ENCODE measurements at places on chromosomes 16 and 17. TPM values are rescaled to one million over a fixed set of nuclear protein-coding genes. Genes with fewer than 3 reads are reported as not detected.

DNA sequence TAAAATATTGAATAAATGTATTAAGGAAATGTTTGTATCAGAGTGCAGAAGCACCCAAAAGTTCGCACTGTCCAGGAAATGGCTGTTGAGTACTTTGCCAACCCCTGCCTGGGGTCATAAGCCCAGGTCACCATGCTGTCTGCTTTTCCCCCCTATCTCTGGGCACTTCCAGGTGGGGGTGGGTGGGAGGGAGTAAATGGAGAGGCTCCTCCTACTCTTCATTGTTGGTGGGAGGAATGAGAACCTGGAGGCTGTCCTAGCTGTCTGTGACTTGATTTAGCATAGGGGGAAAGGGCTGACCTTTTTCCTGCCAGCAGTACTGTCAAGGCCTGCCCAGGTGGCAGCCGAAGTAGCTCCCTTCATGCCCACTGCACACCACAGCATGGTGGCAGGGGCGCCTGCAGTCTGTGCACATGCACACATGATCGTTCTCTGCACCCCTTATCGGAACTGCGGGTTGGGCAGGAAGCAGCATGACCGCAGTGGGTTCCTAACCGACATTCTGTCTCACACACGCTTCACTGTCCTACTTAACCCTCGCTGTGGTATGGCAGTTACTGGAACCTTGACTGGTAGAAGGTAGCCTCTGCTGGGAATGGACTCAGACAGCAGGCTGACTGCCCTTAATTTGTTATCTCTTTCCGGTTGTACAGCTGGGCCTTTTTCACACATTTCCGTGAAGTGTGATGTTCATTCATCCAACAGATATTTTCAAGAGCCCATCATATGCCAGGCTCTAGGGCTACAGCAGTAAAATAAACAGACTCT, 41.5 kb downstream of the LDHD start:
- no peak for DNase-seq

DNA sequence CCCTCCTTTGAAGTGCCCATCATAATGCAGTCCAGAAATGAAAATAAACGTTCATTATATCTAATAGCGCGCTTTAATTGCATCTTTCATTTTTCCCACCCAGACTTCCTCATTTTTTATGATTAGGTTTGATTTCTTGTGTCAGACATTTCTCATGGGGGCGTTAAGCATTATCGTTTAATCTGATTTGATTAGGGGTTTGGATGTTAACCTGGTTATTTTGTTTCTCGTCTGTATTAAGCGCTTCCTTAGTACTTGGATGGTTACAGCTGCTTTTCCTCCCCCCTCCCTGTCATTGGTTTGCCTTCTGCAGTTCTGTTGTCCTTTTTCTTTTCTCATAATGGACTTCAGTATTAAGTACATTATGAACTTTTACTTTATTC, 540 bp downstream of the MFSD11 start:
- no peak for DNase-seq

DNA sequence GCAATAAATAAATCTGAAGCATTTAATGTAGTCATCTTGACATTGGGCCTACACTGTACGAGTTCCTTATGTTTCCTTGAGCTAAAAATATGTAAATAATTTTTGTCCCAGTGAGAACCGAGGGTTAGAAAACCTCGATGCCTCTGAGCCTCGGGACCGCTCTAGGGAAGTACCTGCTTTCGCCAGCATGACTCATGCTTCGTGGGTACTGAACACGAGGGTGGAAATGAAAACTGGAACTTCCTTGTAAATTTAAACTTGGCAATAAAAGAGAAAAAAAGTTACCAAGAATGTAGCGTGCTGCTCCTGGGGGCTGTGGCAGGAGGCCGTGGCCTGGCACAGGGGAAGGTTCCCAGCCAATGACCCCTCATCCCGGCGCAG, 74.1 kb downstream of the SOCS1 start:
- DNase-seq, result no peak

GRCh38 chr16:9971907-9972306, 210.3 kb downstream of the GRIN2A start:
- DNase-seq, result no peak

DNA sequence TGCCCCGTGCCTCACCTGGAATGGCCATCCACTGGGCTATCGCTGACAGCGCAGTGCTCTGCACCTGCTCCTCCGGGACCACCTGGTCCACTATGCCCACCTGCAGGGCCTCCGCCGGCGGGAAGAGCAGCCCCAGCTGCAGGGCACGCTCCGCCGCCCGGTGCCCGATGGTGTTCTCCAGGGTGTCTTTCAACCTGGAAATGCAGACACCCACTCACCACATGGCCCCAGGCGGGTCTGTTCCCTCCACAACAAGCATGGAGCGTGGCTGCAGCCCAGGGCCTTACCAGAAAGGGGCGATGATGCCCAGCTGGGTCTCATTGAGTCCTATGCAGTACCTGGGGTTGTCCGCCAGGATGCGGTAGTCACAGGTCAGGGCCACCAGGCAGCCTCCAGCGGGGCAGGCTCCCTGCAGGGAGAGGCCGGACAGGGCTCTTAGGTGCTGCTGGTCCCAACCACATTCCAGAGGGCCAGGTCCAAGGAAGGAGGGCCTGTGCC, 6.8 kb downstream of the DNASE1L2 start:
- no peak for DNase-seq

GRCh38 chr17:48554412-48555257, 9.7 kb upstream of the HOXB2 start:
- no peak for DNase-seq

DNA sequence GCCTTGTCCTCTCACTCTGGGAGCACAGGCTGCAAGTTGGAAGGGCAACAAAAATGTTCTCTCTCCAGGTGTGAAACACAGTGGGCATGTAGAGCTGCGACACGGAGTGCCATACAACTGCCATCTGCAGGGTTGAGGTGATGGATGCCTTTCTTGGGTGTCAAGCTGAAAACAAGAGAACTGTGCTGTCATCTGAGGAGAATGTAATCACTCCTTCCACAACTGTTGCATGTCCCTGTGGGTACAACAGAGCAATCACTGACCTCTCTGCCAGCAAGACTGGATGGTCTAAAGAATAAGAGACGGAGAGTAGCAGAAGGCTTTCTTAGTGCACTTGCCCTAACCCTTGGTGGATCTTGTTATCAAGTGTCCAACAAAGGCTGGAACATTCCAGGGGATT, 29.2 kb downstream of the SLFN11 start:
- DNase-seq, result no peak

- no peak for DNase-seq
Observed at GRCh38 chr16:88784074-88784855, 755 bp downstream of the PIEZO1 start.

DNA sequence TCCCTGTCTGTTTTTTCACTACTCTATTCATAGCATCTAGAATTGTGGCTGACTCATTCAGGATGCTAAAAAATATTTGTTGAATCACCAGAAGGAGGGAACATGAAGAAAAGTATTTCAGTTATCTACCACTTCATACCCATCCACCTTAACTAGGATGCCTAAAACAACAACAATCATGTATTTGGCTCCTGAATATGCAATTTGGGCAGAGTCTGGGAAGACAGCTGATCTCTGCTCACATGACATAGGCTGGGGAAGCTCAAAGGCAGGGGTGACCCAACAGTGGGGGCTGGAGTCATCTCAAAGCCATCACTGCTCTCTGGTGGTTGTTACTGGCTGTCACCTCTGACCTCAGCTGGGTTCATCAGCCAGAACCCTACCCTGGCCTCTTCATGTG, 80.1 kb upstream of the RPL38 start:
- no peak for DNase-seq

- DNase-seq, result no peak
Observed at GRCh38 chr17:32701871-32702270, 175.1 kb downstream of the MYO1D start.

GRCh38 chr17:74922172-74922571, 883 bp downstream of the USH1G start:
- DNase-seq, result no peak

GRCh38 chr17:44152875-44153274, 11.1 kb downstream of the HROB start:
- DNase-seq, result no peak

DNA sequence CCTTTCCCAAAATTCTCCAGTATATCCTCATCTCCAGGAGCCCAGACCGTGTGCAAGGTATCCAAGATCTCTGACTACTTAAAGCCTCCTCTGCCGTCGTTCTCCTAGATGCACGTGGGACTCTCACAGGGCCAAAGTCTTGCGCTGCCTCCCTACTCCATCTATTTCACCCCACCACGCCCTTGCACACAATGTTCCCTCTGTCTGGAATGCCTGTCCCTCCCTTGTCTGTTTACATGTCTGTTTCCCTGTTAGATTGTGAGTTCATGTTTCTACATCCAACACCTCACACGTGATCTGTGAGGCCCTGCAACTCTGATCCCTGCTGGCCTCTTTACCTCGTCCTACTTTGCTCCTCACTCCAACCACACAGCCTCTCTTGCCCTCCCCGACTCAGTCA, 4.9 kb upstream of the FZD2 start:
- no peak for DNase-seq

DNA sequence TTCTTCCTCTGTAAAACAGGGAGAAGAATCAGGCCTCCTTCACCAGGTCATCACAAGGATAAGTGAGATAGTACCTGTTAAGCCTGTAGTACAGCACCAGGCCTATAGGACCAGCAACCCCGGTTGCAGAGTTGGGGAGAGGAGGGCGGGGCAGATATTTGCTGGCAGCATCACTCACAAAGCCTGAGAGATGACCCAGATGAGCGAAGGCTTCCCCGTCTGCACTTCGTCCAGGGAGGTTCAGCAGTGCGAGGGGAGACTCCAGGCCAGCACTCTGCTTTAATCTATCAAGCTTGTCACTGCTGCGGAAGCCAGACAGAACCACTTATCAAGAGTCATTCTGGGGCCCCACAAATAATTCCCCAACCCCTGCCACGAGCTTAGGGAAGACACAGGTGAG, 15.8 kb upstream of the RBBP6 start:
- DNase-seq, result no peak

DNA sequence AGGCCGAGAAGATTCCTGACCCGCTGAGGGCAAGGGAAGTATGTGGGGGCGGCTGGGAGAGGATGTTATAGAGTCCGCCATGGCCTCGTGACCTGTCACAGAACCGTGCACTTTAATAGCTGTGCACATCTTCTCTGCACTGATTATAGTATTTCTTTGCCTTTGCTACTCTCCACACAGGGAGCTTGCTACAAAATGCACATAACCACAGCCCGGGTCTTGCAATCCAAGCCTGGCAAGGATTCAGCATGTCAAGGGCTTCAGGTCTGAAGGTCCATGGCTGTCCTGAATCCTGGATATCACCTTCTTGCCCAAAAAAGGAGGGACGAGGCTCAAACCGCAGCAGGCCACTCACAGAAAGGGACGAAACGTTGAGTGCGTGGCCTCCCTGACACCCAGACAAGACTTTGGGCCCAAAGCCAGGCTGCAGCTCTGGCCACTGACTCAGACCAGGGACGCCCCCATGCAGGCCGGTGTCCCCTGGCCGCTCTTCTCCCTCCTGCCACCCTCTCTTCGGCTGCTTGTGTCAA, 43.7 kb downstream of the USP22 start:
- no peak for DNase-seq

DNA sequence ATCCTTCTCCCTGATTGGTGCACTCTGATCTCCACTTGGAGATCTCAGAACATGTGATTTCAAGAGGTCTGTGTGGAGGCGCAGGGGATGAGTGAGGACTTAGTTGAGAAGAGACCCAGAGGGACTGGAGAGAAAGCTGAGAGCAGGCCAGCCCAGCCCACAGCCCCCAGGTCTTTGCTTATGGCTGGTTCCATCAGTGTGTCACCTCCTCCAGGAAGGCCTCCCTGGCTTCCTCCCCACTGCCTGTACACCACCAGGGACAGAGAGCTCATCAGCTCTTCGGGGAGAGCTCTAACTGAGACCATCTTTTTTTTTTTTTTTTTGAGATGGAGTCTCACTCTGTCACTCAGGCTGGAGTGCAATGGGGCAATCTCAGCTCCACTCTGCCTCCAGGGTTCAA, 3.4 kb downstream of the P2RX1 start:
- no peak for DNase-seq

- no peak for DNase-seq
Observed at GRCh38 chr17:44807093-44807816, 22.8 kb downstream of the GJC1 start.

DNA sequence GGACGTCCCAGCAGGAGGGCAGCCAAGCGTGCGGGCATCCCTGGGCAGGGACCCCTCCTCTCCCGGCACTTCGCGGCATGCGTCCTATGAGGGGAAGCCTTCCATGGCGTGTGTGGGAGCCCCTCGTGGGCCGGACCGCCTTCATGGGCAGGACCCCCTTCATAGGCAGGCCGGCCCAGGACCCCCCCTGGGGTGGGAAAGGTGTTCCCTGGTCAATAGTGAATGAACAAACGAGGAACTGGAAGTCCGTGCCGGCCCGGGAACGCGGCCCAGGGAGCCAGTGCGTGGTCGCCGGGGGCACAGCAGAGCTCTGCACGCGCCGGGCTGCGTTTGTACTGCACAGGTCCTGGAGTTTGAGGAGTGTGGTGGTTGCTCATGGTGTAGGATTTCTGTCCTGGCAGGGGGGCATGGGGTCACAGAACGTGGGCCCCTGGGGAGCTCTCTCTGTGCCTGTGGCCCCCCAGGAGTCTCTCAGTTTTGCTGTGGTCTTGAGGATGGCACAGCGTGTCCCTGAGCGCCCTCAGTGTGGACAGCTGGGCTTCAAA, 13.9 kb downstream of the BAIAP2 start:
- DNase-seq, result no peak

DNA sequence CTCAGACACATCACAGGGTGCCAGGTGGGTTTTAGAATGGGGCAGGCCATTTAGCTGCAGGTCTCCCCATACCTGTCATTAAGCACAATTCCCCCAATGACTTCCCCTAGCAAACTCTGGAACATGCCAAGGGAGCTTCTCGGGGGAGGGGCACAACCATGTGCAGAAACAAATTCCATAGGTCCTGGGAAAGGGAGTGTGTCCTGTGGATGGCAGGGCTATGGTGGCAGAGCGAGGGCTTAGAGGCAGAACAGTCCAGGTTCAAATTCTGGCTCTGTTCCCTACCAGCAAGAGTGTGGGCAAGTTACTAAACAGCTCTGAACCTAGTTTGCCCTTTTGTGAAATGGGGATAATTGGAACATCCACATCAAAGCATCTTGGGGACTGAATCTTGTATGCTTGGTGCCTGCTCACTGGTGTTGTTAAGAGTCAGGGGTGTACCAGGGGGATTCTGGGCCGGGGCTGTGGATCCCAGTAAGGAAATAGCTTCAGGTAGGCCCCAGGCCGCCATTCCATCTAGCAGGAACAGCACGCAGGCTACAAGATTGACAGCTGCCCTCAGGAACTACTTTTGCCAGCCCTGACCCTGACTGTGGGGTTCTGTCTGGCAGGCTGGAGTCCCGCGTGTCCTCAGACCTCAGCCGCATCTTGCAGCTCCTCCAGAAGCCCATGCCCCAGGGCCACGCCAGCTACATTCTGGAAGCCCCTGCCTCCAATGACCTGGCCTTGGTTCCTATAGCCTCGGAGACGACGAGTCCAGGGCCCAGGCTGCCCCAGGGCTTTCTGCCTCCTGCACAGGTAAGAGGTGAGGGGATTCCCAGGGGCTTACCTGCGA, 5.6 kb upstream of the DCAF7 start:
- DNase-seq, result no peak

The NAA60 gene
- total RNA-seq, result 15.8 TPM

The CCL8 gene
- 1.0 TPM for total RNA-seq

The HS3ST3A1 gene
- total RNA-seq, result 0.53 TPM

The C16orf54 gene
- 2.5 TPM for total RNA-seq
